ENCODE measurements at places on chromosomes 12 and 14. TPM values are rescaled to one million over a fixed set of nuclear protein-coding genes. Genes with fewer than 3 reads are reported as not detected.

DNA sequence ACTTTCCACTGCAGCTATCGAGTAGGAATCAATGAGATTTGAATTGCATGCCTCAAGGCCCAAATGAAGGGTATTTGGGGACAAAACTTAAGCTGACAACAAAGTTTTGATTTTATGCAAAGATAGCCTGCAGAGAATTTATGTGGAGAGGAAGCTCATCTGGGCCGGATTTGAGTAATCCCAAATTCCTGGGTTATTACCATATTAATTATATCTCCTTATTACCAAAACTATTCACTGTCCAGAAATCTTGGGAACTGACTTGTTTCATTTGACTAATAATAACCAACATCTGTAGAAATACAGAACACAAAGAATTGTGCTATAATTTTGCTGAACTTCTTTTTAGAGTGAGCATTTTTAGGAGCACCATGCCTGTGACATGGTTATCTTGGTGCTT lies 70.4 kb downstream of the KITLG start:
- no peak for DNase-seq

DNA sequence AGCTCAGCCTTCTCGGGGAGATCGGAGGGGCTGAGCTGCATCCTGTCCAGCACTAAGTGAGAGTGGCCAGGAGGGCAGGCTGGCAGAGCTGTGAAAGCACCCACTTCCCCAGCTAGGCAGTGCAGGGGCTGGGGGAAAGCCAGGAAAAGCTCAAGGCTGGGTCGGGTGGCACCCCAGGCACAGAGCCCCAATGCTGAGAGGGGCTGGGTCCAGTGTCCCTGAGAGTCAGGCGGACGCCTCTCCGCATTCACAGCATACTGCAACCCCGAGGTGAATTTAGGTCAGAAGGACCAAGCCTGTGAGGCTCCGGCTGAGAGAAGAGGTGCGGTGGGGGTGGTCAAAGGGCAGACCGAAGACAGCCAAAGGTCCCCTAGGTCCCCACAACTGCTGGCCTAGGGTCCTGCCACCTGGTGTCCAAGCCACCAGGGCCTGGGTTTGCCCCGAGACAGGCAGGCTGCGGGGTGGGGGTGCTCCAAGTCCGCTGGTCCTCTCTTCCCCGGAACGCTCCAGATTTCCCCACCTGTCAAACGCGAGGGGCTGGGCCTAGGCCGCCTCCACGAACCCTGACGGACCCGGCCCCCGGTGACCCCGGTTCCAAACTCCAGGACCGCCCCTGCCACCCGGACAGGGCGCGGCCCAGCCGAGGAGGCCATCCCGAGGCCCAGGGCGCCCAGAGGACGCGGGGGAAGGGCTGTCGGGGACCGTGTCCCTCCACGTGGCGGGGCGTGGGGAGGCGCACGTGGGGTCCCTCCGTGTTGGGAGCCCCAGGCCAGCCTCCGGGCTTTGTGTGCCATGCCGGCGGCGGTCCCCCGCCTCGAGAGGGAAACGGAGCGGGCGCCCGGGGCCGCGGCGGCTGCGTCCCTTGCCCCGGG lies 527 bp downstream of the CAMKK2 start:
- DNase-seq, result no peak

DNA sequence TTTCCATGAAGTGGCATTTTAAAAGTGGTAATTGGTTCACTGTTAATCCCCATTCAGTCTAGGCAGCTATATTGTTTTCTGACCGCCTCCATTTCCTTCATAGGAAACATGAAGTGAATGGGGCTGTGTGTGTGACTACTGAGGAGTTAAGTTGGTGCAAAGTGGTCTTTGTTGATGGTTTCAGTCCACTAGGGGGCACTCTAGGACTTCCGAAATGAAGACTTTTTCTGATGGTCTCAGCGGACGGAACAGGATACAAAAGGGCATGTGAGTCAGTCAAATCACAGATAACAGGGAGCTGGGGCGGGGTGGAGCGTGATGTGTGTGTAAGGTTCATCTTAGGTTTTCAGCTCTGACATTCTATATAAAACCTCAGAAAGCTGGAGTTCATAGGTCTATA lies 240.1 kb upstream of the OR4E1 start:
- no peak for DNase-seq

DNA sequence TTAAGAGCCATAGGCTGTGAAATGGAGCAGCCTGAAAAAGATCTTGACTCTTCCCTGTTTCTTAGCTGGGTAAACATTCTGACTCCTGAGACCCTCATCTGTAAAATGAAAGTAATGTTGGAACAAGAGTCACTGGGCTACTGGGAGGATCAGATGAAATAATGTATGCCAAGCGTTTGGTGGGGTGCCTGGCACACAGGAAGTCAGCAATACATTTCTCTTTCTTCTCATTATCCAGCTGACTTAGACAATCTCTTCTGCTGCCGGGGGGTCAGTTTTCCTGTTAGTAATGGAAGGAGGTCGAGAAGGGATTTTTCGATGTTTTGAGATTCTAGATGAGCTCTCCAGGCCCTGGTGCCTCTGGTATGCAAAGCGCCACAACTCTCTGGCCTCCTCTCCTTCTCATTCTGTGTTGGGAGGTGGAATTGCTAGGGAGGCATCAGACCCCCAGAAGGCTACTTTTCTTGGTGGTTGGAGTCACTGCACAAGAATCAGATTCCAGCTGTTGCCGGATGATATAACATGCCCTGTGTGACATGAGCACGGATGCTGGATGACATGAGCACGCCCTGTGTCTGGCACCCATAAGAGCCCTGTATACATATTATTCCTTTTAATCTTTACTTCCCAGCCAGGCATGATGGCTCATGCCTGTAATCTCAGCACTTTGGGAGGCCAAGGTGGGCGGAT lies 4.3 kb downstream of the OASL start:
- DNase-seq, result no peak

DNA sequence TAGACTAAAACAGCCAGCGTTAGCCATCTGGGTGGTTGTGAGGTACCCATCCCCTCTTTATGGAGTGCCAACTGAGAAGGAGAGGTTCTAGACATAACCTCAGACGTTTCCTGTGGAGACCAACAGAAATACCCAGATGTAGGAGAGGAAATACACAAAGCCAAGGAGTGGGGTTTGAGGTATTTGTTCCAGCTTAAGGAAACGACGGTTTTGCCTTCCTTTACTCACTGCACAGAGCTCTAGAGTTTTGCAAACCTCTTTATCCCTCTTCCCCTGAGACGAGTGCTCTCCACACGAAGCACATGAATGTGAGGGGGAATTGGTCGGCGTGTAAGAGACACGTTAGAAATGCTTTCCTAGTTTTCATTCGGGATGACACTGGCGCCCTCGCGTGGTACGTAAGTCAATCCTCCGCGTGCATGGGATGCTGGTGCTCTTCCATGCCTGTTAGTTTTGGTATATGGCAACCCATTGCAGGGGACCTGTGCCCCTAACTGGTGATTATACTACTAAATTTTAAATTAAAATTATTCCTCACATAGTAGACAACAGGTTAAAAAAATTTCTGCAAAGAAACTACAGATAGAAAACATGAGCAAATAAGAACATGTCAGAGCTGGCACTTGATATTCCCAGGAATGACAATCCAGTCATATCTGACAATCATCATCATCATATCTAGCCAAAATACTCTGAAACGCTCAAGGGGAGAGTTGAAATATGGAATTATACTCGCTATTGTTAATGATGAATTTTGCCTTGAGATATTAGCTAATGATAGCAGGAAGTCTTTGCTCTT lies 121.7 kb downstream of the PPM1H start:
- no peak for DNase-seq

DNA sequence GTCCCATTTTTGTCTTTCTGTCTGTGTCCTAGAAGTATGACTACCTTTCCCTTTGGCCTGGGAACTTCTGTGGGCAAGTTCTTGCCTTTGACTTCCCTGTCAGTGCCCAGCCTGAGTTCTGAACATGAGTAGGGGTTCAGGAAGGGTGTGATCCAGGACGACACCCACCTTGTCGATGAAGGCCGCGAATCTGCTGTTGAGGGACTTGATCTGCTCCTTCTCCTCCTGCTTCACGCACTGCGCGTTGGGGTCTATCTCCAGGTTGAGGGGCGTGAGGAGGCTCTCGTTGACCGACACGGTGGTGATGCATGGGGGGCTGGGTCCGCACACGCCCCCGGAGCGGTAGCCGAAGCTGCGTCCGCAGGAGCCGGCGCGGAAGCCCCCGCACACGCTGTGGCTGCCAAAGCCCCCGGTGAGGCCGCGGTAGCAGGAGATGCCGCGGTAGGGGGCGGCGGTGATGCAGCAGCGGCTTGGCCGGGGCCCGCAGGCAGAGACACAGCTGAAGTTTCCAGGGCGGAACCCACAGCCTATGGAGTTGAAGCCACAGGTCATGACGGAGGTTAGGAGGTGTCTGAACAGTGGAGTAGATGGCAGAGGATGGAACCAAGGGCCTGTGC lies at the start of gene KRT83:
Gene KRT83 (minus strand): TSS at position 615 of the 617 bp plus-strand sequence. CDS start 63 bp downstream, at position 552.
- no peak for DNase-seq

Gene CACNA2D4
- 16.2 TPM for total RNA-seq

DNA sequence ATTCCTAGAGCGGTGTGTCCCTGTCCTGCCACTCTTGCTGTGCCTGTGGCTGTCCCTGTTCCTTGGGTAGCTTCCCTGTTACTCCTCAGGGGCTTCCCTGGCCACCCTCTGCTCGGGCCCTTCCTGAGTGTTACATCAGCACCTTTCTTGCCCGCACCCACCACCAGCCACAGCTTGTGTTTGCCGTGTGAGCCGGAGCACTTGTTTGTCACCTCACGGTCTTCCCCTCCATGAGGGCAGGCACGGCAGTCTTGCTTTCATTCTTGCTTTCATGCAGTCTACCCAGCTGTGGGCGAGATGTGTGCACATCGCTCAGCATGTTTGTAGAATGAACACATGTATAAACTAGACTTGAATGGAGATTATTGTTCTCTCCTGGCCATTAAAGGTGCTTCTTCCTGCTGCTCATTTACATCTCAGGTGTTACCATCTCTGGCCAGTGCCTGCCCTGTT lies 42.0 kb downstream of the TRAF3 start:
- no peak for DNase-seq

Gene TMPRSS12
- not detected for total RNA-seq

Gene P2RX7
- 5.2 TPM for total RNA-seq

GRCh38 chr12:162467-163307 lies 51.3 kb downstream of the SLC6A12 start:
- no peak for DNase-seq

DNA sequence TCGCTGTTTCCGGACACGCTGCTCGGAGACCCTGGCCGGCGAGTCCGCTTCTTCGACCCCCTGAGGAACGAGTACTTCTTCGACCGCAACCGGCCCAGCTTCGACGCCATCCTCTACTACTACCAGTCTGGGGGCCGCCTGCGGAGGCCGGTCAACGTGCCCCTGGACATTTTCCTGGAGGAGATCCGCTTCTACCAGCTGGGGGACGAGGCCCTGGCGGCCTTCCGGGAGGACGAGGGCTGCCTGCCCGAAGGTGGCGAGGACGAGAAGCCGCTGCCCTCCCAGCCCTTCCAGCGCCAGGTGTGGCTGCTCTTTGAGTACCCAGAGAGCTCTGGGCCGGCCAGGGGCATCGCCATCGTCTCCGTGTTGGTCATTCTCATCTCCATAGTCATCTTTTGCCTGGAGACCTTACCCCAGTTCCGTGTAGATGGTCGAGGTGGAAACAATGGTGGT lies 90.0 kb downstream of the GALNT8 start:
- no peak for DNase-seq

Gene BIN2
- total RNA-seq, result 3.6 TPM

Gene B4GALNT3
- total RNA-seq, result 9.6 TPM

DNA sequence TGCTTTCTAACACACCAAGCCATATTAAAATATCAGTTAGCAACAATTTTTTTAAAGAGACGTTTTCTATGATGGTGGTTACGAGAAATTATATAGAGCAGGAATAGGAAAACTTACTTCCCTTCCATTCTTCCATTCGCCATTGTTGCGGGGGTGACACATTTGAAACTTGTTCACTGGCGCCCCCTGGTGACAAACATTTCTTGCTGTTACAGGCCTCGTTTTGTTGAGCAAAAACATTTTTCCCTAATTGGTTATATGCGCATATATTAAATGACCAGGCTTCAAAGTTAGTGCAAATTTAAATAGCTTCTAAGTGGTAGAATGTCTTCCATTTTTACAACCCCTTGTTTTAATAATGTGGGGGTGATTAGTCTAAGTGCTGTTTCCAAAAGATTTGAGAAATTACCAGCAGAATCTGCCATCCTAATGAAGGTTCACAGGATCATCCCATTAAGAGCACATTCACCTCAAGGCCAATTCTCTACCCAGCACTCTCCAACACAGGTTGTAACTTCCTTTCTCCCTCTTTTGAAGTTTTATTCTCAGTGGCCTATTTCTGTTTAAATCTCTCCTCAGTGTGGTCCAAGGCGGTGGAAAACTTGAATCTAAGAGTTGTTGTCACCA lies 1124.7 kb downstream of the FLRT2 start:
- peak; percentile 61 for DNase-seq

- DNase-seq, result peak; percentile 50
Observed at GRCh38 chr14:100221533-100222223, 17.3 kb upstream of the YY1 start.

DNA sequence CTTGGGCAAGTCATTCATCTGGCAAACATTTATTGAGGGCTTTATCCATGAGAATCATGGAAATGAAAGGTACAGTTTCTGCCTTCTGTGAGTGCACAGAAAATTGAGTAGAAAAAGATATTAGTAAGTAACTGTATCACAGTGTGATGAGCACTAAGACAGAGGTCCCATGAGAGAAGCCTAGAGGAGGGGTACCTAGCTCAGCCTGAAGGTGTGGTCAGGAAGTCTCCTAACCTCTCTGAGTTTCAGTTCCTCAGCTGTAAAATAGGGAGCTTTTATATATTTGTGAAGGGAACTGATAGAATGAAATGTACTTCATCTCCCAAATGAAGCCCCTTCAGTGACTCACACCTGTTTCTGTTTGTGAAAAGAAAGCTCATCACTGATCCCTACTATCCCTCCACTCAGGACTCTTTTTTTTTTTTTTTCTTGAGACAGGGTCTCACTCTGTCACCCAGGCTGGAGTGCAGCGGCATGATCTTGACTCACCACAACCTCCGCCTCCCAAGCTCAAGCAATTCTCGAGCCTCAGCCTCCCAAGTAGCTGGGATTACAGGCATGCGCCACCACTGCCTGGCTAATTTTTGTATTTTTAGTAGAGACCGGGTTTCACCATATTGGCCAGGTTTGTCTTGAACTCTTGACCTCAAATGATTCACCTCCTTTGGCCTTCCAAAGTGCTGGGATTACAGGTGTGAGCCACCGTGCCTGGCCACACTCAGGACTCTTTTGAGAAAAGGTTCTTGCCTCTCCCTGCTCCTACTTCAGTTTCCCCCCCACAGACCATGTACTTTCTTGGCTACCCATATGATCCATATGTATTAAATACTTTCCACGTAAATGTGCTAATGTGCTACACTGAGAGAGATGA lies 93.7 kb upstream of the FUT8 start:
- DNase-seq, result no peak

- DNase-seq, result peak; percentile 21
Observed at GRCh38 chr14:38255673-38256532, at the start of gene CLEC14A. Gene CLEC14A, minus strand, starts transcription at chr14:38256093. Its CDS starts 71 bp downstream, at chr14:38256022.

Gene LGALS3
- 246 TPM for total RNA-seq

Gene SDSL
- 3.0 TPM for total RNA-seq

Gene RNASE7
- not detected for total RNA-seq

GRCh38 chr12:53793221-53793620 lies 41.4 kb upstream of the CISTR start:
- no peak for DNase-seq

Gene SLC25A47
- not detected for total RNA-seq
